ENCODE measurements at places on chromosomes 12 and 14.
A peak's percentile ranks its signal among the peaks of the same experiment; 100 is the strongest.

DNA sequence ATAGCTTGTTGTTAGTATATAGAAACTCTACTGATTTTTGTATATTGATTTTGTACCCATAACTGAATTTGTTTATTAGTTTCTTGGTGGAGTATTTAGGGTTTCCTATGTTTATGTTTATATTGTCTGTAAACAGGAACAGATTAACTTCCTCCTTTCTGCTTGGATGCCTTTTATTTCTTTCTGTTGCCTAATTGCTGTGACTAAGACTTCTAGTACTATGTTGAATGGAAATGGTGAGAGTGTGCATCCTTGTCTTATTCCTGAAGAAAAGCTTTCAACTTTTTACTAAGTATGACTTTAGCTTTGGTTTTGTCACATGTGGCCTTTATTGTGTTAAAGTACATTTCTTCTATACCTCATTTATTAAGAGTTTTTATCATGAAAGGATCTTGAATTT, 20.9 kb downstream of the FBXW8 start:
- DNase-seq: no peak

- no peak for DNase-seq
Observed at GRCh38 chr14:97625477-97625876, 828.3 kb downstream of the VRK1 start.

- no peak for DNase-seq
Observed at GRCh38 chr14:89958966-89959365, 3.2 kb downstream of the TDP1 start.

- peak; percentile 35 for DNase-seq
Observed at GRCh38 chr14:100237735-100238418, 1.1 kb upstream of the YY1 start.

DNA sequence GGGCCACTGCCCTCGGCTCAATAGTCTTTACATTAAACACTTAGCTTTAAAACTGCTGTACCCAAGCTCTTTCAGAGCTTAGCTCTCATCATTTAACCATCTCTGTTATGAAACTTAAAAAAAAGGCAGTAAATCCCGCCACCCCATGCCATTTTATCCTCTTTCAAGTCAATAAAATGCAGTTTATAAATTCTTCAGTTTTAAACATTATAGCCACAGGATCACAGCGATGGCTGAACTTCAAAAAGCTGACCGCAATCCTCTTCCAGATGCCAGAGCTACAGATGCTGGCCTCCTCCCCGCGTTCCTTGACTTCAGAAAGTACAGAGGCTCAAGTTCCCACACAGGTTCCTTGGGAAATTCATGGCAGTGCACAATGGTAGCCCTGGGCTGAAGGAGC, 4.2 kb downstream of the OR10G3 start:
- no peak for DNase-seq

GRCh38 chr12:59657711-59658110, 61.9 kb downstream of the SLC16A7 start:
- no peak for DNase-seq

GRCh38 chr12:69908203-69908602, 83.2 kb downstream of the MYRFL start:
- DNase-seq: no peak
